Activated naive CD4-positive, alpha-beta T cell treated with anti-CD3 and anti-CD28 coated beads, Interleukin-2, amount 50 U/mL, for 72 hours (primary cell): ENCODE measurements at places on chromosomes 5 and 9. TPM values are rescaled to one million over a fixed set of nuclear protein-coding genes. Genes with fewer than 3 reads are reported as not detected.

Gene FOXI1
- not detected for total RNA-seq

Gene TXNDC8
- total RNA-seq: not detected

- no peak for DNase-seq
Measured at GRCh38 chr9:115192280-115192679, 74.3 kb upstream of the TNC start.

GRCh38 chr5:112604732-112605630, 132.7 kb upstream of the APC start:
- DNase-seq: no peak

DNA sequence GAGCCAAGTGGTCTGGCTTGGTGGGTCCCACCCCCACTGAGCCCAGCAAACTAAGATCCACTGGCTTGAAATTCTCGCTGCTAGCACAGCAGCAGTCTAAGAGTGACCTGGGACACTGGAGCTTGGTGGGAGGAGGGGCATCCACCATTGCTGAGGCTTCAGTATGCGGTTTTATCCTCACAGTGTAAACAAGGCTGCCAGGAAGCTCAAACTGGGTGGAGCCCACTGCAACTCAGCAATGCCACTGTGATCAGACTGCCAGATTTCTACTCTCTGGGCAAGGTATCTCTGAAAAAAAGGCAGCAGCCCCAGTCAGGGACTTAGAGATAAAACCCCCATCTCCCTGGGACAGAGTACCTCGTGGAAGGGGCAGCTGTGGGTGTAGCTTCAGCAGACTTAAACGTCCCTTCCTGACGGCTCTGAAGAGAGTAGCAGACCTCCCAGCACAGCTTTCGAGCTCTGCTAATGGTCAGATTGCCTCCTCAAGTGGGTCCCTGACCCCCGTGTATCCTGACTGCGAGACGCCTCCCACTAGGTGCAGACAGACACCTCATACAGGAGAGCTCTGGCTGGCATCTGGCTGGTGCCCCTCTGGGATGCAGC, 18.2 kb upstream of the STK32A start:
- no peak for DNase-seq

DNA sequence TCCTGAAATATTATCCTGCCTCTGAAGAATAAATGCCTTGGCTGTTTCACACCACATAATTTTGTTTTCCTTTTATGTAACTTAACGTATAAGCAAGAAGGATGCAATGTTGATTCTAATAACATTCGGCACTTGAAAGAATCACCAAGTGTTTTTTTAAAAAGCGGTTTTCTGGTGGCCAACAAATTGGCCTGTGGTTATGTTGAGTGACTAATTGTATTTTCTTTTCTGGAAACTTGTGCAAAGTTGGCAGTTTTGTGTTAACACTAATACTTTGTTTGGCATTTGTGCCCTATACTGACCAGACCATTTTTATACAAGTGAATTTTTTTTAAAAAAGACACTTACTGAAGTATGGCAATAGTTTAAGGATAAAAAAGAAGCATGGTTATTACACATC, 452.7 kb downstream of the BNC2 start:
- DNase-seq: no peak

DNA sequence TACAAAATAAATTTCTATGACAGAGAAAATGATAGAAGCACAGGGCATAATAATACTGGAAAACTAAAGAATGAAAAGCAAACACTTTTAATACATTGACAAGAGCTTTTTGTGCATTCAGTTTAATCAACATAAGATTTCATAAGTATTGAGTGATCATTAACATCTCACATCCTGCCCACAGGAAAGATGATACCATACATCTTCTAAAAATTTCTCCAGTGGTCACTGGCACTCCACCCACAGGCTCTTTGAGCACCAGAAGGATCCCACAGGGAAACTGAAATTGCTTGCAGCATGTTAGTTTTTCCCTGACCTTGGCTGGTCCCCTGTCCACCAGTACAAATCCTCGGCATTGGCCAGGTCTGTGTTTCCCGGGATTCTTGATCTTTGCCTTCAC, 186.0 kb downstream of the CEMIP2 start:
- DNase-seq: no peak

DNA sequence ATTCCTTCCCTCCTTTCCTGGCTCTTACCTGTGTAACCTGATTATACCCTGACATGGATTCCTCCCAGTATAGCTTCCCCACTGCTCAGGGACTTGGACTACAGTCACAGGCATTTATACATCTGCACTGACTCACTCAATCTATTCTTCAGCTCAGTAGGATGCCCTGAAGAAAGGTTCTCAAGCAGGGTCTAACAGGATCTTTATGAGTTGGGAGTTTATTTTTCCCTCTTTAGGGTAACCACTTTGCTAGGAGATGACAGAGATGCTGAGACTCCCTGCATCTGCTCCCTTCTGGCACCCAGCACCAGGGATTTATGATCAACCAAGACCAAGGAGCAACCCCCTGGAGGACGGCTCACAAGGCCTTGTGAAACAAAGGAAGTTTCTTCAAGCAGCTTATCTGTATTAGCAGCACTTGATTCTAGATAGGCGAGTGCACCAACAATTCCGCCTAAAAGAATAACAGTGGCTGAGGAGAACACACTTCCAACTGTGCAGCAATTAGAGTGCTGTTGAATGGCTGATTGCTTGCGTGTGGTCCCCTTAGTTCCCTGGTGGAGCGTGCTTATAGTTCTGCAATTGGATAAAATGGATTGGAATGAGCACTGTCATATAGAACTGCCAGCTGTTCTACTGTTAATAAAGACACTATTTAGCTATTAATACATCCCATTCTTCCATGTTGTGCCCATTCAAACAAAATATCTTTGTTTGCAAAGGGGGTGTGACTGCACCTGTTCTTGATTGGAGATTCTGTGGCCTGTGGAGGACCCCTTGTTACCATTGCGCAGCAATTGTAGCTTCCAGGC, 482.6 kb downstream of the ZNF608 start:
- no peak for DNase-seq

GRCh38 chr5:4005335-4005734, 409.7 kb downstream of the IRX1 start:
- DNase-seq: no peak

DNA sequence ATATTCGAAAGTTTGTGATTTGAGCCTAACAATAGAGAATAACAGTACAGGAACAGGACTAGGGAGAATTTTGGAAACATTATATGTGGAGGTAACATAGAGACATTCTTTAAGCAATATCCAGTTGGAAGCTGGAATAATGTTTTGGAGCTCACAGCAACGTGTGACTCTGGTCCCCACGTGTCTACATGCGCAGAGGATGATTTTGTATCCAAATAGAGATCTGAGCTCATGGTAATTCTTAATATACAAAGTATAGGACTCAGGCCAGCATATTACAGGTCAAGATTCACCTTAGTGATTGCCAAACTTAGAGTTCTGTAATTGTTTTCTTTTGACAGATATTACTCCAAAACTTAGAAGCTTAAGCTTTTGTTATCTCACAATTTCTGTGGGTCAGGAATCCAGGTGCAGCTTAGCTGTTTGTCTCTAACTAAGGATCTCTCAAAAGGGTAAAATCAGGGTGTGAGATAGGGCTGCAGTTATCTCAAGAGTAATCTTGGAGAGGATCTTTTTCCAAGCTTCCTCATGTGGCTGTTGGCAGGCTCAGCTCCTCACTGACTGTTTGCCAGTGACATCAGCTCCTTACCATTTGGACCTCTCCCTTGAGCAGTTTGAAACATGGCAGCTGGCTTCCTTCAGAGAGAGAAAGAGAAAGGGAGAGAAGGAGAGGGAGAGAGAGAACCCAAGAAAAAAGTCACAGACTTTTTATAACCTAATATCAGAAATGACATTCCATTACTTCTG, 272.0 kb upstream of the ZNF462 start:
- no peak for DNase-seq
